Amniotic stem cell (primary cell): ENCODE measurements at places on chromosomes 2 and 18.

DNA sequence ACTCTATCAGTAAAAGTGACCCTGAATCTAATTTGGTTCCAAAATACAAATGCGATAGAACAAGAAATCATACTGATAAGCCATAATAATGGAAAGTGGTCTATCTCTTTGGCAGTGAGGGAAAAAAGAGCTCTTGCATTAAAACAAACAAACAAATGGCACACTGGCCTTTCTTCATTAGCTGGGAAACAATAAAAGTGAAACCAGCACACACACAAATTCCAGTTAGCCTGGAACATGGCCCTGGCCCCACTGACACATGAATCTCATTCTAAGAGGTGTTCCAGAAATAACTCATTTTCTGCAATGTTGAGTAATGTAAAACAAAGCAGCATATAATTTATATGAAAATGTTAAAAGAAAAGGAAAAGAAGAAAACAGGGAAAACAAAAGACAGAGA lies 79.3 kb upstream of the TGFA start:
- DNase-seq: no peak

- DNase-seq: no peak
These were observed 64.0 kb upstream of the PMAIP1 start for GRCh38 chr18:59835605-59836379.

DNA sequence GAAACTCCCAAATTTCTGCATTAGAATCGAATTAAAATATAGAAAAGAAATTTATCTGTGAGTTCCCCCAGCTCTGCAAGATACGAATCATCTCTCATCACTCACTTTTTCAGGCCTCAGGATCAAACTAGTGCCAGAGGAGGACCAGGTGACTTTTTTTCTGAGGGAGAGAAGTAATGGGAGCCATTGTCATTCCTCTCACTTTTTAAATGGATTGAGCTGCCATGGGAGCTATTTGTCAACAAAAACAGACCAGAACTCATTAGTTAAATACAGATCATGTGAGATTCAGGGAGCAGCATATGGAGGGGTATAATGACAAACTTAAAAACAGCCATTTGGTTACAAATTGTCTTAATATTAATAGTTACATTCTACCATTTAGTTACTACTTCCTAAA lies 594.4 kb downstream of the DPP10 start:
- DNase-seq: no peak

- no peak for DNase-seq
These were observed 54.0 kb downstream of the ADI1 start for GRCh38 chr2:3465328-3465727.

DNA sequence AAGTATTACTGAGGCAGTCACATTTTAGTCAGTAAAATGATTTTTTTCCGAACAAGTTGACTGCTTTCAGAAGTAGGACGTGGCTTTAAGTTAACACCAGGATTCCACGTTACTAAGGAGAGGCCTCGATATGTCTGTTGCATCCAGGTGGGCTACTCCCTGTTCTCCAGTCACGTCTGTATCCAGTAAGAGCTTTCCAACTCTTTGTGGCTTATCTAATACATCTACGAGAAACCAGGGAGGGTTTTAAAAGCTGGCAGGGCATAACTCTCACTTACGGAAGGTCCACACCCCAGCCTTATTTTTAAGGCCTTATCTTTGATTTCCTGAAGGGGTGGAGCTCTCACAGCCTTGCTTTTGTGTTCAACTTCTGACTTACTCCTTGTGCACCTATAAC lies 99.2 kb downstream of the SLC8A1 start:
- no peak for DNase-seq

DNA sequence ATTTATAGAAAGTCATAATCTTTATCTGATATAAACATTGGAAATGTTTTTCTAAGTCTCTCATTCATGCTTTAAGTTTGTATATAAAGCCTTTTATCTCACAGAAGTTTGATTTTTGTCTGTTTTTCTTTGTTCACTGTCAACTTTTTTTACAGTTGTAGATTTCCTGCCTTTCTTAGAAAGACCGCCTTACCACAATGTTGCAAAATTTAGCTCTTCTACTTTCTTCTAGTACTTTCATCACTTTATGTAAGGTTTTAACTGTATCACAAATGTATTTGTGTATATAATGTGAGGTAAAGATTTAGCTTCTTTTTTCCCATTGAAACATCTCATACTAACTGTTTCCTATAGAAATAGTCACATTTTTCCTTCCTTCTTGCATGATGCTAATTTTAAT lies 136.1 kb downstream of the DNAH6 start:
- no peak for DNase-seq

DNA sequence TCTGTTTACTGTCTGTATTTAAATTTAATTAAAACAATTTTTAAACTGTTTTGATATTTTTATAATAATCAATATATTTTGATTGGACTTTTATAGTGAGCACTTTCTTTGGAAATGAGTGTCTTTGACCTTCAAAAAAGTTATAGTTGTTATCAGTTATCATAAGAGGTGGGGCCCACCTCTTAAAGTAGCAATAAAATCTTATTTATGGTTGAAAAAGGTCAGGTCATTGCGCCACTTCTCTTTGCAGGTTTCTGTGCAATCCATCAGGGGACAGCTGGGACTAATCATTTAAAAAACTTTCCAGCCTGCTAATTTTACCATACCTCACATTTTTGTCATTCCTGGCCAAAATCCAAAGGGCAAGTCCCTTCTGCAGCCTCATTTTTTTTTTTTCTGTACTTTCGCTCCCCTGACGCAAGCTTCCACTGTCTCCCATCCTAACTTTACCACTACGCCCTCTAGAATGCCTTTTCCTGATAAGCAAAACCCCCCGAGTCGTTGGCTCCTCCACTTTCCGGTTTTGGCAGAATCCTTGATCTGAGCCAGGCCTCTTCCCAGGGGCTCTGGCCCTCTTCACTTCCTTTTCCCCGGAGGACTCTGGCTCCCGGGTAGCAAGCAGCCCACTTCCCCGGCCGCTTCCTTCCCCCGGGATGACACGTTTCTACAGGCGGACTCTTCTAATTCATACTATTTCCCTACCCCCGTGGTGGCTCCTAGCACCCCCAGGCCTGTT lies 1.1 kb upstream of the SEH1L start:
- DNase-seq: peak; percentile 55

DNA sequence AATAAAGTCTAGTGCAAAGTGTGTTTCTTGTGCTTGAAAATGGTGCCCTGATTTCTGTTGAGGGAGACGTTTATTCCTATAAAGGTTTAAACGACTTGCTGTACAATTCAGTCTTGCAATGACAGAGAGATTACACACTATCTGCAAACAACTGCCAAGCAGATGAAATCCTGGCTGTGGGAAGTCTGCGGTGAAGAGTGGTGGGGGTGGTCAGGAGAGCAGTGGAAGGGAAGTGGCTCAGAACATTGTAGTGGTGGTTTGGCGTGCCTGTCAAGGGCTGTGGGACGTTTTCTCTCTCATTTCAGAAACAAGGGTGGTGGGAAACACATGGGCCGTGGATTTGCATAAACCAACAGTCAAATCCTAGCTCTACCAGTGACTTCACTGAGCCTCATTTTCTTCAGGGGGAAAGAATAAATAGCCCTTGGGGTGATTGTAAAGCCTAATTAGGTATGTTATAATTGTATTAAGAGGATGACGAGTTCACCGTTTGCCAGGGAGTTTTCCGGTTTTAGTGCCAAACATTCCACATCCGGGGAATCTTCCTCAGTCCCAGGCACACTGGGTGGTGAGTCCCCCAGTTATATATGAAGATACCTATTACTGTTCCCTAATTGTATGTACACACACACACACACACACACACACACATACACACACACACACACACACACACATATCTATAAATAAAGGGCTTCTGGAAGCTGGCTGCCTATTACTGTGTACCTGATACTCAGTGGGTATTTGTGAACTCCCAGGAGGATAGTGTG lies 115.0 kb downstream of the SPTBN1 start:
- DNase-seq: no peak

GRCh38 chr2:121043827-121044222 lies 241.2 kb downstream of the TFCP2L1 start:
- DNase-seq: no peak

DNA sequence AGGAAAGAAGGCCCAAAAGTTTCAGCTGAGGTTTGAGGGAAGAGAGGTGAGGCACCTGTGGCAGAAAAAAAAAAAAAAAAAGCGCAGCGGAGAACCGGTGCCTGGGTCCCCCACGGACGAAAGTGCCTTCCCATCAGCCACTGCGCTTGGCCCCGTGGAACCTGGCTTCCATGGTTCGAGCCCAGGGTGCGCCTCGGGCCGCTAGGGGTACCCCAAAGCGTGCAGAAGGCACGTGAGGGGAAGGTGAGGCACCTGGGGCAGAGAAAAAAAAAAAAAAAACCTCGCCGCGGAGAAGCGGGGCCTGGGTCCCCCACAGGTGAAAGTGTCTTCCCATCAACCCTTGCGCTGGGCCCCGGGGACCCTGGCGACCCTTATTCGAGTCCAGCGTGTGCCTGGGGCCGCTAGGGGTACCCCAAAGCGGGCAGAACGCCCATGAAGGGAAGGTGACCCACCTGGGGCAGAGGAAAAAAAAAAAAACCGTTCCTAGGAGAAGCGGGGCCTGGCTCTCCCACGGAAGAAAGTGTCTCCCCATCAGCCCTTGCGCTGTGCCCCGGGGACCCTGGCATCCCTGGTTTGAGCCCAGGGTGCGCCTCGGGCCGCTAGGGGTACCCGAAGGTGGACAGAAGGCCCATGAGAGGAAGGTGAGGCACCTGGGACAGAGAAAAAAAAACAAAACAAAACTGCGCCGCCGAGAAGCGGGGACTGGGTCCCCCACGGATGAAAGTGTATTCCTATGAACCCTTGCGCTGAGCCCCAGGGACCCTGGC lies 228.6 kb downstream of the CCDC74A start:
- no peak for DNase-seq

DNA sequence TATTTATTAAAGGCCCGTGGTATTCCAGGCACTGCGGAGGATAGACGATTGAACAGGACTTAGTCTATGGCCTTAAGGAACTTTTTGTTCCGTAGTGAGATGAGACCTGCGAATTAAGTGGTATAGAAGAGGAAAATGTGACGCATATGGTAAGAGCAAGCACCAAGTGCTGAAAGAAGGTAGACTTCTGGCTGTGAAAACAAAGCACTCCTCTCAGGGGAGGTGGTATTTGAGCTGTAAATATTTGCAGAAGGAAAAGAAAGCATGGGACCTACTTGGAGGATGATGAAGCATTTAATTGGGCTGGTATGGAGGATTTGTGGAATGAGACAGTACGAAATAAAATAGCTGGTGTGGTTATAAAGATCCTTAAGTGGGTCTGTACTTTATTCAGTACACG lies 62.5 kb downstream of the GPR39 start:
- DNase-seq: no peak

DNA sequence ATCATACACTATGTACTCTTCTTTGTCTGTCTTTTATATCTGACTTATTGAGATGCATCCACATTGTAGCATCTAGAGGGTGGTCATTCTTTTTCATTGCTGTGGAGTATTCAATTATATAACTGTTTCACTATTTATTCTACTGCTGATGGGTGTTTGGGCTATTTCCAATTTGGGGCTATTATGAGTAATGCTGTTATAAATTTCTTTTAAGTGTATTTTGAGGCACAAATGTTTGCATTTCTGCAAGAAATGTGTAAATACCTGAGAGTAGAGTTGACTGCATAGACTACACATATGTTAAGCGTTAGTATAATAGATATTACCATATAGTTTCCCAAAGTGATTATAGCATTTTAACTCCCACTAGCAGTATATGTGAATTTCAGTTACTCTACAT lies 26.9 kb upstream of the PPP1R1C start:
- DNase-seq: no peak

DNA sequence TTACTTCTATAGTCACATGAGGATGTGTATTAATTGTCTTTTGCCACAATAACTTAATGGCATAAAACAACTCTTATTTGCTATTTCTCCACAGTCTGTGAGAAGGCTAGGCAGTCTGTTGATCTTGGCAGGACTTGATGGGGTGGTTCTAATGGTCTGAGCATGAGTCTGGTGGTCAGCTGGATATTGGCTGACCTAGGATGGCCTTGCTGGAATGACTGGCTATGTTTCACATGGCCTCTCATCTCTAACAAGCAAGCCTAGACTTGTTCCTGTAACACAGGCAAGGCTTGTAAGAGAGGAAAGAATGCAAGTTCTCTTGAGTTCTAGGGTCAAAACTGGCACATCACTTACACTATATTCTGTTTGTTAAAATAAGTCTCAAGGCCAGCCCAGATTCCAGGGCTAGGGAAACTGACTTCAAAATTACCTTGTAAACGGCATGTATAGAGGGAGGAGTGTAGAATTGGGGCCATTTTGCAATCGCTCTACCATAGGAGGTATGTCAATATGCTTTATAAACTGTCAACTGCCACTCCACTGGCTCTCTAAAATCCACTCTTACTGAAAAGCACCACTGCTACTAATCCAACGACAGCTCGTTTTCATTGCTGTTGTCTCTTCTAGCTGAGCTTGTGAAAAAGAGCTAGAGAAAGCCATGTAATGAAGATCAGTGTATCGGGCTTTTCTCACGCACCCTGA lies 325.0 kb upstream of the PKDCC start:
- no peak for DNase-seq

GRCh38 chr2:27448381-27448780 lies 6.2 kb downstream of the KRTCAP3 start:
- DNase-seq: no peak

- no peak for DNase-seq
These were observed 181.1 kb upstream of the RGPD4 start for GRCh38 chr2:107645586-107645985.

- no peak for DNase-seq
These were observed 239.8 kb downstream of the BCL11A start for GRCh38 chr2:60313470-60314172.

- DNase-seq: no peak
These were observed 40.7 kb downstream of the CYP26B1 start for GRCh38 chr2:72106978-72107377.

- DNase-seq: no peak
These were observed 358.0 kb downstream of the HRH4 start for GRCh38 chr18:24818441-24818840.

DNA sequence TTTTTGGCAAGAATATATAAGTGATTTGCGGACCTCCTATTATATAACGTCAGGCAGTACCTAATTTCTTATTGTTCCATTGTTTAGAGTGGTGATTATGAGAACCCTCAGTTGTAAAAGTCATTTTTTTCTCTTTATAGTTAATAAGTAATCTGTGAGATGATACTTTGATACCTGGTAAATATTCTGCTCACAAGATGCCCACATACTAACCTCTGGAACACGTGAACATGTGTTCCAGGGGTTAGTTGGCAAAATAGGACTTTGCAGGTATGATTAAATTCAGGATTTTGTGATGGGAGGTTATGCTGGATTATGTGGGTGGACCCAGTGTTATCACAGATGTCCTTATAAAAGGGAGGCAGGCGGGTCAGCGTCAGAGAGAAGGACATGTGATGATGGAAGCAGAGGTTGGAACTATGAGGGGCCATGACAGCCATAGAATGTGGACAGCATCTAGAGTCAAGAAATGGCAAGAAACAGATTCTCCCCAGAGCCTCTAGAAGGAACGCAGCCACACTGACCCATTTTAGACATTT lies 16.8 kb downstream of the MAIP1 start:
- DNase-seq: no peak

DNA sequence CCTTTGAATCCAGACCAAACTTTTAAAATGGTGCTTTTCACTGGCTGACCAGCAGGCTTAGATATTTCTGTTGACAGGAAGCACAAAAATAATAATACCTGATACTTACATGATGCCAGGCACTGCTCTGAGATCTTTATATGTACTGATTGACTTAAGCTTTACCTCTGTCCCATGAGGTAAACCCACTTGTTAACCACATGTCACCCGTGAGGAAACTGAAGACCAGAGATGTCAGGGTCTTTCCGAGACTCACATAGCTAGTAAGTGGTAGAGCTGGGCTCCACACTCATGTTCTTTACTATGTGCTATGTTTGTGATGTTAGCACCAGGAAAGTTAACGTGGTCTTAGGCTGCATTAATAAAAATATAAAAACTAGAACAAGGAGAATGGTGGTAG lies 297.7 kb downstream of the PLCL1 start:
- DNase-seq: no peak
